Natural killer cell treated with Interleukin-12 subunit alpha and Interleukin-12 subunit beta and Interleukin-15 and Interleukin-18, amount 100 ng/mL, for 72 hours (primary cell): ENCODE measurements at places on chromosomes 16 and 17. TPM values are rescaled to one million over a fixed set of nuclear protein-coding genes. Genes with fewer than 3 reads are reported as not detected.

MYH2 gene
- not detected for total RNA-seq

LPO gene
- total RNA-seq = not detected

DPEP3 gene
- total RNA-seq = not detected

NAE1 gene
- 69.4 TPM for total RNA-seq

C1QTNF8 gene
- not detected for total RNA-seq
